ENCODE measurements at places on chromosomes 12 and 14.

GRCh38 chr12:5971194-5971850 is 26.3 kb upstream of the ANO2 start:
- no peak for DNase-seq

- DNase-seq, result no peak
Measured at GRCh38 chr14:70515811-70516210, 19.0 kb downstream of the ADAM20 start.

DNA sequence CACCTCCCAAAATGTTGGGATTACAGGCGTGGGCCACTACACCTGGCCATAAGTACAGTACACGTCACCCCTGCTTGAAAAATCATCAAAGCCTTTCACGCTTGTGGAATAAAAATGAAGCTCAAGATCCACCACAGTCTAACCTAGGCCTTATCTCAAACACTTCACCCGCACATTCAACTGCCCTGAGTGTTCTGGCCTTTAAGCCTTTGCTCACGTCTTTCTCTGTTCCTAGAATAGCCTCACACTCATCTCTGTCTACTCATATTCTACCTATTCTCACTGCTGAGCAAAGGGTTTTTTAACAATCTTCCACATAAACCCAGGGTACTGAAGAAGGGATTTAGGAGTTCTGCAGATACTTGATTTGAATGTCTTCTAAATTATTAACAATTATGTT is 9.9 kb downstream of the CALCOCO1 start:
- DNase-seq, result no peak

DNA sequence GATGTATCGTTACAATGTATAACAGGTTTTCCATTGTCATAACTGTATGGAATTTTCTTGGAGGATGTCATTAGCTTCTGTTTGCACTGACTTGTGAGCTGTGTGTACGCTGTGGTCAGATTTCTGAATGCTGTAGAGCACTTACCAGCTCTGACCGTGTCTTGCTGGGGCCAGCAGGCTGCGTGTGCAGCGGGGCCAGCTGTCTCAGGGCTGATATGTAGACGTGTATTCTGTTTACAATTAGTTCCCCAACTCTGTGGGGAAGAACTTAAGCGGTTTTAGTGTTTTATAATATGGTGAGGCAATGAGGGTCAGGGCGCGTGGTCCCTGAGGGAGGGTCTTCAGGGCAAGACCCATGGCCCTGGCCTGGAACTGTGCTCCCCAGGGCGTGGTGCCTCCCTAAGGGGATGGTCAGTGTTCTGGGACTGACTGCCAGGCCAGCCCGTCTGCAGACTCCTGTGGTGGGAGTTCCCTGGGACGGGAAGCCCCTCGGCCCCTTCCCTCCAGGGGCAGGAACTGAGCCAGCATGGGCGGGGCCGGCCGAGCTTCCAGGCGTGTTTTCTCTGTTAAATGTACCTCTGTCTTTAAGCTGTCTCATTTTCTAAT is 18.7 kb downstream of the XRCC3 start:
- no peak for DNase-seq
